ENCODE measurements at places on chromosomes 11 and 22.

- no peak for DNase-seq
These were observed 39.9 kb downstream of the CLPB start for GRCh38 chr11:72394416-72394815.

DNA sequence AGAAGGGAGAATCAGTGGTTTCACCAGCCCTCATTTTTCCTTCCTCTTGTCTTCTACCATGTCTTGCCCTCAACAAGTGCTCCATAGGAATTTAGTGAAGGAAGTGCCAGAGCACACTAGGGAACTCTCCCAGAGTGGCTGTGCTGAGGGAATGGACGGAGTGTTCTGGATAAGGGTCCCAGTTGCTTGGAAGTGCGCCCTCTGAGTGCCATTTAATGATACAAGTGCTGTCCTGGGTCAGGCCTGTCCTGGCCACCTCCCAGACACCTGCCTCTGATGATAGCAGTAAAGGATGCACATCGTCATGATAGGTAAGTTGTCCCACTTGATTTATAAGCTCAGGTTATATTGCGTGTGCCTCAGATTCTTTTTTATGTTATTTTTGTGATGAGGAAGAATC lies 5.1 kb downstream of the PANX1 start:
- DNase-seq, result no peak

GRCh38 chr11:68329978-68330699 lies 17.7 kb downstream of the LRP5 start:
- no peak for DNase-seq

DNA sequence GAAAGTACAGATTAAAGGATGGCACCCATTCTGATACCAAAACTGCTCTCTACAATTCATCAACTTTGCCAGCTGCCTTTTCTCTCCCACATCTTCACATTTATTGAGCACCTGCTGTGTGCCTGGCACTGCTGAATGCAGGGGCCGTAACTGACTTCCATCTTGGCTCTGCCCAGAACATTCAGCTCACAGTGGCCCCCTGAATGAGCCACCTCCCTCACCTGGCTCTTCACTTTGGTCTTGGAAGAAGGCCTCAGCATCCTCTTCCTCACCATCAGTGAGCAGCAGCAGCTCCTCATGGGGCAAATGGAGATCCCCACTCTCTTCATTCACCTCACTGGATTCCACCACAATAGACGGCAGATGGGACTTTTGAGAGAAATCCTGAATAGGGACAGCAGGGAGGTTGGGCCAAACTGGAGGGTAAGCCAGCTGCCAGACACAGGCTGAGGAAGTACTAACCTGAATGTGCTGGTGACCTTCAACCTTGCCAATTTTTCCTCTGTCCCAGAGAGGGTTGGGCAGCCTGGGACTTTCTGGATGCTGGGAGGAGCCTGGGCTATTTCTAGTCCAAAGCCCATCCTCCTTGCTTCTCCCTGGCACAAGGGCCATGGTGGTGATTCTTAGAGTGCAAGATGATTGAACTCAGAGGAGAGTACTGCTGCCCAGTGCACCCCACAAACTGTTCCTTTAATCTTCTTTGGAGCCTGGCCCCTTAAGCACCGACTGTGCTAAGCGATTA lies 1.9 kb upstream of the UQCC3 start:
- no peak for DNase-seq

- DNase-seq, result no peak
These were observed 76.5 kb downstream of the BTBD10 start for GRCh38 chr11:13386567-13386966.

- DNase-seq, result no peak
These were observed 5.9 kb downstream of the YPEL4 start for GRCh38 chr11:57643802-57644201.

GRCh38 chr22:32494971-32495370 lies 20.4 kb downstream of the FBXO7 start:
- DNase-seq, result no peak

- no peak for DNase-seq
These were observed 92.0 kb downstream of the CEP164 start for GRCh38 chr11:117419482-117420142.

DNA sequence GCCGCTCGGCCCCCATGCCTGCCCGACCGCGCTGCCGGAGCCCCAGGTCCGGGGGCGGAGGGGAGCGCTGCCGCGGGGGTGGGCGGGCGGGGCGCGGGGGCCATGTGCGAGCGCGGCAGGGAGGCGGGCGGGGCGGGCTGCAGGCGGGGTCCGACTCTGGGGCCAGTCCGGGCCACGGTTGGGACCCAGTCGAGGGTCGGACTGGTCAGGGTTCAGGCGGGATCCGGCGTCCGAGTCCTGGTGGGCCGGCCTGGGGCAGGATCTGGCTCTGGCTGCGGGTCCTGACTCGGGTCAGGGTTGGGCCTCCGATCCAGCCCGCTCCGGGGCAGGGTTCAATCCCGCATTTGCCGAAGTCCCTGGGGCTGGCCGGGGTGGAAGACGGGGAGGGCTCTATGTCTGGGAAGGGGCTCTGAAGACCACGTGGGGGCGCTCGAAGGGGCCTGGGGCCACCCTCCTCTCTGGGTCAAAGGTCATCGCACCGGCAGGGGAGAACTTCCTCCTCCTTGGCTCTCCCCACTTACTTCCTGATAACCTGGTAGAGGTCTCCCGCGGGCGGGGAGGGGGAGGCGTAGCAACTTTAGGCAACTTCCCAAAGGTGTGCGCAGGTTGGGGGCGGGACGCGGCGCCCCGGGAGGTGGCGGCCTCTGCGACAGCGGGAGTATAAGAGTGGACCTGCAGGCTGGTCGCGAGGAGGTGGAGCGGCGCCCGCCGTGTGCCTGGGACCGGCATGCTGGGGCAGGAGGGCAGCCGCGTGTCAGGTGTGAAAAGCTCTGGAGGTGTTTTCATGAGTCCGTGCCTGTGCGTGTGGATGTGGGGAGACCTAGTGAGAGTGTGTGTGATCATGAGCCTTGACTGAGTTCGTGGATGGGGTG lies 603 bp downstream of the ESRRA start:
- peak; percentile 64 for DNase-seq

- DNase-seq, result no peak
These were observed 10.5 kb upstream of the RPS19BP1 start for GRCh38 chr22:39543095-39543494.

- no peak for DNase-seq
These were observed 1089.1 kb downstream of the TBC1D22A start for GRCh38 chr22:47851586-47851985.

- DNase-seq, result no peak
These were observed 84.8 kb downstream of the SNX19 start for GRCh38 chr11:130831506-130831905.

DNA sequence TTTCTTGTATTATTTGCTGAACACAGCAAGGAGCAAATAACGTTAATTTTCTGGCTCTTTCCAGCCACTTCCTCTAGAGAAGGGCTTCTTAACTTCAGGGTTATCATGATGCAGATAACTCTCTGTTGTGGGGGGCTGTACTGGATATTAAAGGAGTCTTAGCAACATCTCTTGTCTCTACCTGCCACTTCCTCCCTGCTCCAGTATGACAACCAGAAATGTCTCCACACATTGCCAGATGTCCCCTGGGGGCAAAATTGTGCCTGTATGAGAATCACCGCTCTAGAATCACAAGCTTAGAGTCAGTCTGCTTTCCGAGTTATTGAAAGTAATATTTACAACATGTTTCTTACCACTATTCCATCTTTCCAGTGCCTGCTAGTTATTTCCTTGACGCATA lies 6.8 kb downstream of the JRKL start:
- DNase-seq, result no peak

- DNase-seq, result no peak
These were observed 6.5 kb upstream of the DRD2 start for GRCh38 chr11:113481672-113482071.

DNA sequence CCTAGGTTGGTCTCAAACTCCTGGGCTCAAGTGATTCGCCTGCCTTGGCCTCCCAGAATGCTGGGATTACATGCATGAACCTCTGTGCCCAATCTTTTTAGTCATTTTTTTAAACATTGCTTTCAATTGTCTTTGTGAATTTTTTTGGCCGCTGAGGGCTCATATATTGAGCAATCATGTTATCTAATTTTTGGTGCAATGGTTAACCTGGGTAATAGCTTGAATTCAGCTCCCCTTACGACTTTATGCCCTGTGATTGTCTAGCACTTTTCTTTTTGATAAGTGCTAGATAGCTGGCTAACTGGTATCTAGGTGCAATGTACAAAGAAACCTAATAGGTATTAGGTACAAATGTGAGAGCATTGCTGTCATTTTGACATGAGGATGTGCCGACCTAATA lies 35.3 kb upstream of the CAT start:
- no peak for DNase-seq

GRCh38 chr11:126443120-126443519 lies 87.6 kb downstream of the ST3GAL4 start:
- no peak for DNase-seq
